NCI-H187 (cell line): ENCODE measurements at places on chromosomes 4 and X.

DNA sequence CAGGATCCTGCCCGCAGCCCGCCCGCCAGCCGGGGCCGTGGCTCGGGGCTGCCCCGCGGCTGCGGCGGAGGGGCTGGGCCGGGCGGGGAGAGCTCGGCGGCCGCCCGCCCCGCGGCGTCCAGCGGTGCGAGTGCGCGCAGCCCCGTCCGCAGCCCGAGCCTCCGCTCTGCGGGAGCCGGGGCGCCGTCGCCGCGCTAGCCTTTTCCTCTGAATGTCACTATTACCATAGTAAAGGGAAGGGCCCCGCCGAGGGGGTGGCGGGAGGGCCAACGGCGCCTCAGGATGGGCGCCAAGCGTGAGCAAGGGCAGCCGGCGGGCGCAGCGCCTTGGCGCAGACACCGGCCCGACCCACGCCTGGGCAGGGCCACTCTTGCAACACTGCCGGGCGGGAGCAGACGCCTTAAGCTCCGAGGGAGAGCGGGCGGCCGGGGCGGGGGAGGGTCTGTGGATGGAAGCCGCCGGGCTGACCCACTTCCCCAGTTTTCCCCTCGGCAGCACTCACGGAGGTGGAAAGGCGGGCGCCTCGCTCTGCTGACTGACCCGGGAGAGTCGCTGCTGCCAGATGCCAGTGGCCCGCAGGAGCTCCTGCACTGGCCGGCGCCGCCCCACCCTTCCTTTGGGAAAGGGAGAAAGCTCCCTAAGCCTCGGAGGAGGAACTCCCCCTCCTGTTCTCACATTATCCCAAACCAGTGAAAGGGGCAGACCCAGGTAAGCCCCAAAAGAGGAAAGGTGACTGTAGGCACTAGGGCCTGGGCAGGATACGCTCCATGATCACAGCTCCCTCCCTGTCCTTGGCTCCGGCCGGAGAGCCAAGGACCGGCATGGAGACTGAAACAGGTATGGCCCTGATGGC lies 329.4 kb downstream of the HNRNPD start:
- DNase-seq, result peak; percentile 68

DNA sequence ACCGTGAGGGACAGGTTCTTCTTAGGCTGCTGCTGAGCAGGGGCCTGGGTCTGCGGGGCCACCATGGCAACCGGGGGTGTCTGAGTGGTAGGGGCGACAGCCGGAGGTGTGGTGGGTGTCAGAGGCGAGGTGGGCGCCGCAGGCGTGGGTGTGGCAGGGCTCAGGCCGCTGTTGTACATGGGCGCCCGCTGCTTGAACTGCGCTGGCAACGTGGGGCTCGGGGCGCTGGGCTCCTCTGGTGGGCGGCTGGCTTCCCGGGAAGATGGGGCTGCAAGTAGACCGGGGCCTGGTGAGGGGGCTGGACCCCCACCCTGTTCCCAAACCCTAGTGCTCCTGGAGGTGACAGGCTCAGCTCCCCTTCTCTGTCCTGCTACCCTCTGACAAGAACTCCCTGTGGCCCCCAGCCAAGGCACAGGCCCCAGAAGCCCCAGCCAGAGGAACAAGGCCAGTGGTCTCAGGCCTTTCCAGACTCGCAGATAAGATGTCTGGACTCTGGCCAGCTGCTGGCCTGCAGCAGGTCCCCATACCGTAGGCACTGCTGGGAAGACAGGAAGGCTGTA lies 24.8 kb downstream of the NELFA start:
- no peak for DNase-seq

DNA sequence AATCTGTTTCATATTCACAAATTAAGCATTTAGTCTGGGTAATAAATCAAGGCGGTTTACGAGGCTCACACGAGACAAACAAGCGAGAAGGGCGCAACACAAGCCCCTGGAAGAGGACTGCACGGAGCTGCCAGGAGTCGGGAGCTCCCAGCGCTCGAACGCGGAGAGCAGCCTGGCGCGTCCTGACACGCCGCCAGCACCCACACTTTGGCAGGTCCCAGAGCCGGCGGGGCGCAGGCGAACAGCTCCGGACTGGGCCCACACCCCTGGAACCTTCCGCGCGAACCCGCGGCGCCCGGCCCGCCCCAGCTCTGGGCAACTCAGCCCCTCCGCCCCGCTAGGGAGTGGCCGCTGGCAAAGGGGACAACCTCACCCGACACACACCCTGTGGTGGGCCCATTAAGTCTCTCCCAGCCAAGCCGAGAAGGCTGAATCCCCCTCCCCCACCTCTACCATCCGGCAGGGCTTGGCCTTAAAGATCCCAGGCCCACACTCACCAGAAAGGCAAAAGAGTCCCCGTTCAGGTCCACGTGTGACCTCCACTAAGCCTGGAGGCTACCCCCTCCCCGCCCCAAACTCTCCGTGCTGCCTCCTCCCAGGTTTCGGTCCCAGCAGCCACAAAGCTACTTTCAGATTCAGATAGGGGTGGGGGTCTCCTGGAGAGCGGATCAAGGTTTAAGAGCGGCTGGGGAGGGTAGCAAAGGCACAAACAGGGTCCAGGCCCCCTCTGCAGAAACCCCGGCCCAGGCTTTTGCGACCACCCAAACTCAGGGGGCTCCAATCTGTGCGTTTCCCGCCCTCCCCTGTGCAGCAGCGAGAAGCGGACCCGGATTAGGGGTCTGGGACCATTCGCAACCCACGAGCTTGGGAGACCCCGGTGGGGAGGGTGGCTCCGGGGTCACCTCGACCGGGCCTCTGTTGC lies 47.5 kb upstream of the BCOR start:
- no peak for DNase-seq

- DNase-seq, result no peak
Measured at GRCh38 chr4:102263024-102263787, 82.1 kb downstream of the SLC39A8 start.

DNA sequence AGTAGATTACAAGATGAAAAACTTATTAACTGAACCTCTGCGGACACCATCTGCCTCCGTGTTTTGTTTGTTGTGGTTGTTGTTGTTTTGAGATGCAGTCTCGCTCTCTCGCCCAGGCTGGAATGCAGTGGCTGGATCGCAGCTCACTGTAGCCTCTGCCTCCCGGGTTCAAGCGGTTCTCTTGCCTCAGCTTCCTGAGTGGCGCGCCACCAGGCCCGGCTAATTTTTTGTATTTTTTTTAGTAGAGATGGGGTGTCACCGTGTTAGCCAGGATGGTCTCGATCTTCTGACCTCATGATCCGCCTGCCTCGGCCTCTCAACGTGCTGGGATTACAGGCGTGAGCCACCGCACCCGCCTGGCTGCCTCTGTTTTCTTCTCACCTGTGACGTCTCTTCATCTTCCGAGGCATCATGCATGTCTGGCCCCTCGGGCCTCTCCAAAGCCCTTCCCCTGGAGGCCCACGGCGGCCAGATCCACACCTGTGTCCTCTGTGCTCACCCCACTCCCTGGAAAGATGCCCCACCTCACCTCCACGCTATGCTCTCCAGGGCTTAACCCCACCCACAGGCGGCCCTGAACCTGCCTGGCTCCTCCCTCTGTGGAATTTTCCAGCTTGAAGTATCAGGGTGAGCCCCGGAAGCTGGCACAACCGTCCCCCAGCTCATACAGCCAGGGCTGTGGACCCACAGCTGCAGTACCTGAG lies 77.0 kb upstream of the MXD4 start:
- no peak for DNase-seq

DNA sequence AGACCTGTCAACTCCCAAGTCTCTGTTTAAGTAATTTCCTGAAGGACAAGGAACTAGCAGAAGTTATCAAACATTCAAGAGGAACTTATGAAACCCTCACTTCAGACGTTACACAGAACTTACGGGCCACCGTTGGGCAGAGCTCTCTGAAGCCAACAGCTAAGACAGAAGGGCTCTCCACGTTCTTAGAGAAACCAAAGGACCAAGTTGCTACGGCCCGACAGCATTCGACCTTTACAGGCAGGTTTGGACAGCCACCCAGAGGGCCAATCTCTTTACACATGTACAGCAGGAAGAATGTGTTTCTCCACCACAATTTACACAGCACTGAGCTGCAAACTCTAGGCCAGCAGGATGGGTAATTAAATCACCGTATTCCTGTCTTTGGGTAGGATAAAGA lies 705.1 kb upstream of the GRID2 start:
- no peak for DNase-seq

DNA sequence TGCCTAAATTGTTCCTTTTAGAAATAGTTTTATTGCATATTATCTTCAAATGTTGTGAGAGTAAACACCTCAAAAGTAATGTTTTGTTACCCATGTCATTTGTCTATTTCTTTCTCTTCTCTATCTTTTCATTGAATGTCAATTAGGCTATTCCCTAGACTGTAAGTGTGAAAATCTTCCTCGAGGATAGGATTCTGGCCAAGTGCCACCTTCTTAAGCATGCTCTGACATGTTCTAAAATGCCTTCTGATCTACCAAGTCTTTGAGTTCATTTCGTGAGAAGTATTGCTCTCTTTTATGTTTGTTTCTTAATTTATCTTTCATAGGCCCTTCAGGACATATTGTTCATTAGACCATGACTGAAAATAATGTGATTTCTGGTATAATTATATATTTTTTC lies 44.1 kb upstream of the TLL1 start:
- DNase-seq, result no peak

- DNase-seq, result no peak
Measured at GRCh38 chr4:165678936-165679325, 194.1 kb upstream of the TLL1 start.

GRCh38 chrX:103309860-103310554 lies 783 bp downstream of the BEX2 start:
- DNase-seq, result no peak

- DNase-seq, result no peak
Measured at GRCh38 chr4:148103597-148104355, 338.4 kb downstream of the NR3C2 start.

- DNase-seq, result no peak
Measured at GRCh38 chrX:82626978-82627377, 881.1 kb upstream of the POU3F4 start.

DNA sequence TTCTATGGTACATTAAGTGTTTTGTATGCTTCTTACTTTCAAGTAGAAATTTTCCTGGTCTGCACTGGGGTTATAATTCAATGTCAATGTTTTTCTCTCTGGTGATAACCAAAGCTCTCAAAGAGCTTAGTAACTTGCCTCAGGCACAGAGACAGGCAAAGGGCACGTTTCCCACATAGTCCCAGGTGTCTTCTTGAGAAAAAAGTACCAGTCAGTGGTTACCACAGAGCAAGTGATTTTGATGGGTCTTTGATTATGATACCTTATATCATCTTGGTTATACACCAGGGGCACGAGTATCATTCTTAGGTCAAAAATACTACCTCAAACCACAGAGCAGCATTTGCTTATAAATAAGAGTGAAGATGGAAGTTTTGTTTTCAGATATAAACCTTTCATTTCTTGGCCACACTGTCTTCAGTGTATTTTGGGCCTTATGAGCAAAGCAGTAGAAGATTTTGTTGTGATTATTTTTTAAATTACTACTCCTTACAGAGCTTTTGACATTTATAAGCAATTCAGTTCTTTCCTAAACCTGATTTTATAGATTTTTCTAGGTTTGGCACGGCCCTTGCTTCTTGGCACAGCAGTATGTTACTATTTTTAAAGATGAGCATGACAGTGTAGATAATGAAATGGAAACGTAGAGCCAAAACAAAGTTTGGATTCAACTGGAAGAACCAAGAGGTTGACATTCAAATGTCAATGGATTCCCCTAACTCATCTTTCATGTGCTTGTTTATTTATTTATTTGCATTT lies 85.3 kb upstream of the TLL1 start:
- no peak for DNase-seq

DNA sequence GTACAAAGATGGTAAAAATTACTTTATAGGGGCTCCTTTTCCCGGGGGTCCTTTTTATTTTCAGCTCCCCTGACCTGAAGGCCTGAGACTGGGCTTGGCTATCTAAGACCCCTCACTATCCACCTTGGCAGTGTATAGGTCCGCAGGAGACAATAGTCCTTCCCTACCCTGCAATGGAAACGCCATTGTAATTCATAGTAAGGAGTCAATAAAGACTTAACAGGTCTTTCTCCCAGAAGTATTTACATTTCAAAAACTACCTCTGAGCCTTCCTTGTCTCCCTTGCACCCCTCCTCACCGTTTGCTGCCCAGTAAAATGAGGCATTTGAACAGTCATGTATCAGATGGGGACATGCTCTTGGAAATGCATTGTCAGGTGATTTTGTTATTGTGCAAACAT lies 401.2 kb upstream of the CNKSR2 start:
- DNase-seq, result no peak

DNA sequence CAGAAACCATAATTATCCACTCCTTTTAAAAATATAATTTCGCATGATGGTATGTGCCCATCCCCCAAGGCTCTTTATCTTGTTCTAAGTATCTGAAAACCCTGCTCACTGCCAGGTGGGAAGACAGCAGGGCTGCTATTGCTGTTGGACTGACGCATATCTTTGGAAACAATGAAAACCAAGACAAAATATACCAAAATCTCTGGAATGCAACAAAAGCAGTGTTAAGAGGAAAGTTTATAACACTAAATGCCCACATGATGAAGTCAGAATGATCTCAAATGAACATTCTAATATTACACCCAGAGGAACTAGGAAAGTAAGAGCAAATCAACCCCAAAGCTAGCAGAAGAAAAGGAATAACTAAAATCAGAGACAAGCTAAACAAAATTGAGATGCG lies 162.0 kb downstream of the FAM47B start:
- DNase-seq, result no peak

- DNase-seq, result no peak
Measured at GRCh38 chr4:37324546-37324945, 80.0 kb downstream of the NWD2 start.

GRCh38 chr4:149794352-149794751 lies 21.3 kb downstream of the IQCM start:
- DNase-seq, result no peak

- no peak for DNase-seq
Measured at GRCh38 chrX:82384401-82384800, 1123.7 kb upstream of the POU3F4 start.
